Hypothalamus (tissue), 51 donors: ENCODE measurements at places on chromosomes 6 and 20.

DNA sequence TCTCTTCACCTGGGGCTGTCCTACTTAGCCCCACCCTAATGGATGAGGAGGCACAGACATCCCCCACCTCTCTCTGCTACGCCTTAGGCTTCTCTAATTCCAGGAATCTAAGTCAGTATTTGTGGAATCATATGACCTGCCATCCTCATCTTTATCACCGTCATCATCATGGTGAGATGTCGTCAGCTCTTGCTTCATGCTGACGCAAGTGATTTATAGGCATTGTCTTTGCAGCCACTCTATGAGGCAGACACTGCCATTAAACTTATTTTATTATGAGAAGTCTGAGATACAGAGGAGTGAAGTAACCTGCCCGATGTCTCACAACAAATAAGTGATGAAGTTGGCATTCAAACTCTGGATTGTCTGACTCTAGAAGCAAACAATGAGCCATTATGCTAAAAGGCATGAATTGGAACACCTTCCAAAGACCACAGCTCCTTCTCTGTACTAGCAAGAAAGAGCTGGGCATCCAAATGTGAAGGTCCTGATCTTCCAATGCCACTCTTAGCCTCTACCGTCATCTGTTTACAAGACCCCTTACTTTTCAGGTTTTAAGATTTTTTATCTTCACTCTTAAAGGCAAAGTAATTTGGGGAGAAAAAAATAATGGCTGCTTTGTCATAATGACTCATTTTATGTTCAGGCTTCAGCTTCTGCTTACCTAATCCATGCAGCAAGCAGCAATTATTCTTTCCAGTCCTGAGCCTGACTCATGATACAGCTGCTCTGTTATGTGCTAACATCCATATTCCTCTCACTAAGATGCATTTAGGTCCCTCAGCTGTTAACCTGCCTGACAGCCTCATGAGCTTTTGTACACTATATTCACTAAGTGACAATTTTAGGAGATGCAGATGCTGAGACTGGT, 113.7 kb upstream of the BCLAF1 start:
- peak; percentile 27 for DNase-seq

DNA sequence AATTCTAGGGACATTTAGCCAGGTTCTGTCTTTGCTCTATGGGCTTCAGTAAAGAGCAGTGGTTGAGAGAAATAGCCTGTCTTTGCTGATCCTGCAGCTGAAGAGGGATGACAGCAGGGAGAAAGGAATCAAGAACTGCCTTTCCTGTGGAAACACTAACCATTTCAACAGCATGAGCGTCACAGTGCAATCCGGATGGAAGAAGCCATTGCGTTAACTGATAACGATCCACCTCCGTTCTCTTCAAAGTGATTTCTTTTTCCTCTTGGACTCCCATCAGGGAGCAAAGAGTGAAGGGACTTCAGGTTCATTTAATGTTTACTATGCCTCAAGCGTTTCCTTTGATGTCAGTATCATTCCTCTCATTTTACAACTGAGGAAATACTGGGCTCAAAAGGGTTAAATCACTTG, 35.2 kb upstream of the EEF1E1 start:
- DNase-seq = no peak

DNA sequence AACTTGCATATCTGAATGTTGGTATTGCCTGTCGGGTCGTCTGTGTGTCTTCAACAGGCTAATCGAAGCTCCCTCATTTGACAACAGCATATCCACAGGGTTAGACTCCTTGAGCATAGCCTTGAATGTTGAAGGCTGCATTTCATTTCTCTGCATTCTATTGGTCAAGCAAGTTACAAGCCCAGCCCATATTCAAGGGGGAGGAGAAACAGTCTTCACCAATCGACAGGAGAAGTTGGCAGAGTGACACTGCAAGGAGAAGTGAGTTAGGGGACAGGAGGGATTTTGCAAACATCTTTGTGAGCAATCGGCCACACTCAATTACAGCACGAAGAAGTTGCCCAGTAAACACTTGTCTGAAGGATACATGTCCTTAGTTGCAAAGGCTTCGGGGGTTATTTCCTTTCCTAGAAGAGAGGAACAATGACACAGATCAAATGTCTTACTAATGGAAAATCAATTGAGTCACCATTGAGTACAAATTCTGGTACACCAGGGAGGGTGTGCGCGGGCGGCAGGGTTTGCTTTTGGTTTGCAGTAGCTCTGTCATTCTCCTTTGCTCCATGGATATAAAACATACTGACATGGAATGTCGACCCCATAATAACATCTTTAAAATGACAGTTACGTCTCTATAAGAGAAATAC, 60.6 kb upstream of the NT5E start:
- no peak for DNase-seq

DNA sequence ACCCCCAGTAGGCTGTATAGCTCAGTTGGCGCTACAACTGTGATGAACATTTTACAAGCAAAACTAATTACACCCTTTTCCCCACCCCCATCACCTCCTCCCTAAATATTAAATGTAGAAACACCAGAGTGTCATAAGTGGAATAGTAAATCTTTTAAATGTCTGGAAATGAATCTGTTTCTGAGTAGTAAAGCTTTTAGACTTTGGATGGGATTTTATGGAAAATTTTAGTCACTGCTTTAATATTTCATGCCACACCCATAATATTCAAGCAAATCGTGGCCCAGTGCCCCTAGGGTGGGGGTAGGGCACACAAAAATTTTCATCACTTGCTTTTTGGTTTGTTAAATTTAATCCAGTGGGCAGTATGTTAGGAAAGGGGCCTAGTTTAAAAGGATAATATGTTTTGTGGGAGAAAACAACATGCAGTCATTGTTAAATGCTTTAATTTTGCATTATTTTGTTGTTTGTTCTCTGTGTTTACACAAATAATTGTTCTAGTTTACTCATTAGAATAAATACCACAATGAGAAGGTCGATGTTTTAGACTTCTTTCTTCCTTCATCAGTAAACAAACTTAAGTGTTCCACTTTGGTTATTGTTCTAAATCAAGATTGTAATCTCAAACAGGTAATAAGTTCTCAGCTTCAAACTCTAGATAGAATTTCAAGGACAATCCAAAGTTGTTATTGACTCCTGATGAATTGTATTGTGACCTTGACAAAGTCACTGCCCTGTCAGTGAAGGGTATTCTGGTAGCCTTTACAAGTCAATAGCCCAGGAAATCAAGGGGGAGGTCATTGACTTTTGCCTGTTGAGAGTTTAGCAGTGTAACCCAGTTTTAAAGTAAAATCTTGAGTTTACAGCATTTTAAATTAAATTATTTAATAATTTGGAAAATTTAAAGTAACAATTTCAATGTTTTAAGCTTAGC, 79.2 kb downstream of the CBFA2T2 start:
- no peak for DNase-seq

DNA sequence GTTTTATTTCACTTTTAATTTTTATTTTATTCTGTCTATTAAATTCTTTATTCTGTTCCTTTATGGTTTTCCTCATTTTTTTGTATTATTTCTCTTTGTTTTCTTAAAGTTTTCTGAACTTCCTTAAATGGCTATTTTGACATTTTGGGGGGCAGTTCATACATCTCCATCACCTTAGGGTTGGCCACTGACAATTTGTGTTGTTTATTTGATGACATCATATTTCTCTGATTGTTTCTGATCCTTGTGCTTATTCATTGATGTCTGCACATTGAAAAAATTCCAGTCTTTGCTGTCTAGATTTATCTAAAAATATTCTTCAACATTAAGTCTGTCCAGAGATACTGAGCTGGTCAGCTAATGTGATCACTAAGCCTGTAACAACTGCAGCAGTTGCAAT, 379.5 kb upstream of the EYS start:
- no peak for DNase-seq
